ENCODE measurements at places on chromosomes 13 and 19.

GRCh38 chr19:46959894-46960556 is 59.6 kb upstream of the NPAS1 start:
- DNase-seq, result no peak

DNA sequence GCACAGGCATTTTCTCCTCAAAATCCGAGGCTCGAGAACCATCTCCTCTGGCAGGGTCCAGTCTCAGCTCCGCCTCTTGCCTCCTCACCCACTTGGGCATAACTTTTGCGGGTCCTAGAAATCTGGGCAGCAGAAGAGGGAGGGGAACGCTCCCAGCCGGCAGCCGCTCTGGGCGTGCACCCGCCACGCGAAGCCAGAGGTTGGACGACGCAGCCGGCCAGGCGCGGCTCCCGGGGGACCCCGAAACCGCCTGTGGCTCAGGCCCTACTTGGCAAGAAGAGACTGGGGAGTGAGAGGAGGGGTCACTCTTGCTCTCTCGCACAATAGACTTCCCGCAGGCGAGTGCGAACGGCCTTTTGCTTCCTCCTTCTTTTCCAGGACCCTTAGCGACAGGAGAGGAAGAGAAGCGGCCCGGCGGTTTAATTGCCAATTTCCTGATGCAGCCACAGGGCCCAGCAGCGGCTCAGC is 6.0 kb upstream of the SOX1 start:
- no peak for DNase-seq

DNA sequence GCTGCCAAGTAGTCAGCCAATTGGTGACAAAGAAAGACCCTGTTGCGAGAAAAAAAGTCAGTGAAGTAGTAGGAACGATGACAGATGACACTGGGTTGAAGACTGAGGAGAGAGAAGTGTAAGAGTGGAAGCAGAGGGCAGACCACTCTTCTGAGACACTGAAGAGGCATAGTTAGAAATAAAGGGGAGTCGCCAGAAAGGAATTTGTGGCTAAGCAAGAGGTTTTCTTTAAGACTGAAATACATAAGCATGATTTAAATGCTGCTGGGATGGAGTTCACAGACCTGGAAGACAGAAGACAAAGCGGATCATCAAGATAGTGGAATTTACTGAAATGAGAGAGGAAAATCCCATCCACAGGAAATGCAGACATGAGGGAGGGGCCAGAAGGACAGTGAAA is 56.2 kb upstream of the USPL1 start:
- no peak for DNase-seq

- no peak for DNase-seq
These were observed 178.4 kb downstream of the COL4A1 start for GRCh38 chr13:110128546-110128945.

DNA sequence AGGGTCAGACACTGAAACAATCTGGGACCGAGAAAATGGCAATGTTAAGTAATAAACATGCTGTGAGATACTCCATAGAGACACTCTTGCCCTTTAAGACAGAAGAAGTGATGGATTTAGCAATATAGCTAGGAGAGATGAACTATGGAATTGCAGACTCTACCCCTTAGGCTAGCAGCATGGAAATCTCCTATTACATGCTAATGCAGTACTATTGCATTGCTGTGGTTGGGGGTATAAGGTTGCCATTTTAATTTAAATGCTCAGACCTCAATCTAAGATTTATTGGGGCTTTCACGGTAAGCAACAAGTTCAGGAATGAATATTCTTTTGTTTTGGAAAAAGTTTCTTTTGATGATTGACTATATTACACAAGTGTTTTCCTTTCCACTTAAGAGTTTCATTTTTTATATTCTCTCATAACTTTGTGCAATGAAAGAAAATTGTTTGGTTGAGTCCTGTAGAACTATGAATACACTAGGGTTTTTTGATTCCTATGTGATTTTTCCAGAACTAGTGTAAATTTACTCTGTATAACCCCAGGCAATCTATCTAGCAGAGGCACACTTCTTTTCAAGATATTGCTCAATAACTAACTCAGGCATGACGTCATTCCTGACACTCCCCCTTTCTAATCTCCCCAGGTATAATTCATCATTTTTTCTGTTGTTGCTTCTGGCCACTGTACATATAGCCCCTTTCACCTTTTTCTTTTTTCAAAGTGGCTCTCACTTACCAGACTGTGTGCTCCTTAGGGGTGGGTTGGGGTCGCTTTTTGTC is 394.7 kb upstream of the KLF12 start:
- DNase-seq, result no peak
